ENCODE measurements at places on chromosomes 7 and 10.

- no peak for DNase-seq
Observed at GRCh38 chr10:110793128-110793812, 78.5 kb upstream of the PDCD4 start.

- no peak for DNase-seq
Observed at GRCh38 chr10:78985973-78986818, 82.6 kb upstream of the ZMIZ1 start.

GRCh38 chr7:117667456-117667855 lies 187.6 kb downstream of the CFTR start:
- no peak for DNase-seq

GRCh38 chr7:129055294-129055816 lies 444 bp upstream of the TNPO3 start:
- DNase-seq, result no peak

DNA sequence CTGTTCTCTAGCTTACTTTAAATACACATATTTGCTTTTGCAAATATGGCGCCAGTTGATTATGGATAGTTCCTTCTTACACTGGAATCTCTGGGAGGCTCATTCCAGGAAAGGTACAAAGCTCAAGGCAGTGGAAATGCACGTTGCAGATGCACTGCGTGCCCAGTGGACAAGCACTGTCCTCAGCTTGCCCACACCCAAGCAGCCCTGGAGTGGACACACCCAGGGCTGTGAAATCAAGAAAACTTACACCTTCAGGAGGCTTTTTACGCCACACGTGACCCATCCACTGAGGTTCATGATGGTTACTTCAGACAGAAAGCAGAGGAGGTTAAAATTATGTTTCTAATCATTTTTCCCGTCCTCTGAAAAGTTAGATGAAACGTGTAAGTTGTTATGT lies 248.5 kb downstream of the VTI1A start:
- no peak for DNase-seq

GRCh38 chr10:111142092-111142768 lies 65.4 kb downstream of the ADRA2A start:
- no peak for DNase-seq

DNA sequence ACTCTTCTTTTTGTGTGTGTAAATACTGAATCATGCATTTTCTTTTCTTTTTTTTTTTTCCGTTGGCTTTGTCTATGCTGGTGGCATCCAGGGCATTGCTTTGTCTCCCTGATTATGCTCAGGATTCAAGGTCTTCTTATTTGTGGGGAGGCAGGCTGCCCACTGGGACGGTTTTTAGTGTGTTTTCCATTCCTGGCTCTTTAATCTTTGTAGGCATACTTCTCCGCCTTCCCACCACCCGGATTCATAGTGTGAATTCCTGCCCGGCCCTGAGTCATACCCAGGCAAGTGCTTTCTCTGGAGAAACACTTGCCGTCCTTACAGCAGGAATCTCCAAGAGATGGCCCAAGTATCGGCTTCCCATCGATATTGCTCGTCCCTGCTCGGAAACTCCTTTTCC lies 5.2 kb downstream of the ZNF655 start:
- no peak for DNase-seq

GRCh38 chr10:80590585-80591125 lies 53.0 kb downstream of the SH2D4B start:
- no peak for DNase-seq

- no peak for DNase-seq
Observed at GRCh38 chr7:44216019-44216418, 15.2 kb downstream of the YKT6 start.

DNA sequence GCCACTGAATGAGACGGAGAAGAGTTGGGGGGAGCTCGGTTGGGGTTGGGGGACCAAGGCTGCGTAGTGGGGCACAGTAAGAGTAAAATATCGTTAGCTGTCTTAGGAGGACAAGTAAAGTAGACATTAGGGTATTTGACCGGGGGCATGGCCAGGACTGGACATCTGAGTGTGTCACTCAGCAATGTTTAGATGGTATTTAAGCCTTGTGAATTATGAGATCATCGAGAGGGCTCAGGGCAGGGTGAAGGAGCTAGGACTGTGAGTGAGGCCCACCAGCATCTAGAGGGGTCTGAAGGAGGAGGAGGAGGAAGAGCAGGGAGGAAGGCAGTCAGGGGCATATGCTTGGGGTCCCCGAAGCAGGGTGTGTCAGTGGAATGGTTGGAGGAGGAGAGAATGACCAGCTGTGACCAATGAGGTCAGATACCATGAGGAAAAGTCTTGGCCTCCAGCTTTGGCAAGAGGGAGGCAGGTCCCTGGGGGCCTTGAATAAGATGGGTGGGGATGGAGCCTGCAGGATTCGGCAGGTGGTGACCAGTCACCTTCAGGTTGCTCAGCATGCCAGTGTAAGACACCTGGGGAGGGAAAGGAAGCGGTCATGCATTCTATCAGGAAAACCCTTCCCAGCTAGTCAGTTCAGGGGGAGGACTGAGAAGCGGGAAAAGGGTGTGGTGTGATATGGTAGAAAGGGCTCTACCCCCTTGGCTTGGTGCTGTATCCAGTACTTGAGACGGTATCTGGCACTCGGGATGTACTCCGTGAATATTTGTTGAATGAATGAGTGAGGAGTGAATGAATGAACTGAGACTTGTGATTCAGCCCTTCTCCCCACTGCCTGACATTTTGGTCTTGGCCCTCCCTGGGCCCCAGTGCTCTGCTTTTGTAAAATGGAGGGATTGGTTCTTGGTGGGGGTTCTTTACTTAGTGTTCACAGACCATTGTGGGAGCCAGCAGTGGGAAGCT lies 34.8 kb upstream of the SH2D4B start:
- no peak for DNase-seq

- DNase-seq, result no peak
Observed at GRCh38 chr7:105792488-105793370, 83.7 kb downstream of the ATXN7L1 start.

DNA sequence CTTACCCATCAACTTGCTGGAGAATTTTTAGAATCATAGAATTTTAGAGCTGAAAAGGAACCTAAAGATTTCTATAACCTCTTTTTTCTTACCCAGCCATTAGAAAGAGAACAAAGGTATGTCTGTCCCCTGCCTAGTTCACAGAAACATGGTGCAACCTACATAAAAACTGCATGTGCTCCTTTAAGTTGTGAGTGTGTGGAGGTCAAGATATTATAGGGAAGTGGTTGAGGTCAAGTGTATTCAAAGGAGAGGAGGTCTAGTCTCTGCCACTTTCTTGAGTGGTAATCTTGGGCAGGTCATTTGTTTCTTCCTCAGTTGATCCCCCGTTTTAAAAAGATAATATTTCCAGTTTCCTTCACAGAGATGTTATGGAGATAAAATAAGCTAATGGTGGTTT lies 6.4 kb downstream of the UBTD1 start:
- no peak for DNase-seq

GRCh38 chr7:31892099-31892829 lies 177.9 kb downstream of the PDE1C start:
- DNase-seq, result no peak

GRCh38 chr10:43249151-43249961 lies 17.5 kb downstream of the RASGEF1A start:
- no peak for DNase-seq

DNA sequence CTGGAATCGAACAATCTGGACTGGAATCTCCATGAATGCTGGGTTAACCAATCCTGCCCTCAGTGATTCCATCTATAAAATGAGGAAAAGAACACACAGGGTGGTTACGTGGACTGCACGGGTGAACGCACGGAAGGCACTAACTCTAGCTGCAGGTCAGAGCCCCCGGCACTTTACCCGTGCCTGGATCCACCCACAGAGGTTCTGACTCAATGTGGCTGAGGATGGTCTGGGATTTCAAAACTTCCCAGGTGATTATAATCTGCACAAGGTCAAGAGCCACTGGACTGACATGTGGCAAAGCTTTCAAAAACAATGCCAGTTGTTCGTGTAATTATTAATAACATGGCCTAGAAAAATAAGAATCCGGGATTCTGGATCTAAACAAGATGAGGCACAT lies 29.2 kb downstream of the KIAA1549 start:
- no peak for DNase-seq

DNA sequence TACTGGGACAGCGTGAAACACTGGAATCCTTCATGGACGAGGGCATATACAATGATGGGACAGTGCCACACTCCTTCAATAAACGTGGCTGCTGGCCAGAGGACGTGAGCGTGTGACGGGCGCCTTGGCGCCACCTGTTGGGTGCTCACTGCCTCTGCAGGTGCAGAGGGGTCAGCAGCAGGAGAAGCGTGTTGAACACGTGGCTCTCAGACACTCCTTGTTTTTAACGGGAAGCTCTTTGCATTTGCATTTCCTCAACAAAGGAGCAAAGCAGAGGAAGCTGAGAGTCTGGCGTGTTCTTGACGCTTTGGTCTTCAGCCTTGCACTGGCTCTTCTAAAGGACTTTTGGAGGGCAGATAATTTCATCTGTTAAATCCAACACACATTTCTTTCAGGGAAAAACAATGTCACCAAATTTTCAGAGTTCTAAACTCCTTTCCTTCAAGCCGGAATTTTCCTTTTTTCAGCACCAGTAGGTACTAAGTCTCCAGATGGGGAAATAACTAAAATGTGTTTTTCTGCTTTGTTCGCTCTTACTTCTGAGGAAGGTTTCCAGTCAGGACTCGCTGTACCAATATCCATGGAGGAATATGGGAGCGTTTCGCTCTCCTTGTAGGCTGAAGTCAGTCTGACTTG lies 2.9 kb upstream of the GET4 start:
- DNase-seq, result peak; percentile 31

DNA sequence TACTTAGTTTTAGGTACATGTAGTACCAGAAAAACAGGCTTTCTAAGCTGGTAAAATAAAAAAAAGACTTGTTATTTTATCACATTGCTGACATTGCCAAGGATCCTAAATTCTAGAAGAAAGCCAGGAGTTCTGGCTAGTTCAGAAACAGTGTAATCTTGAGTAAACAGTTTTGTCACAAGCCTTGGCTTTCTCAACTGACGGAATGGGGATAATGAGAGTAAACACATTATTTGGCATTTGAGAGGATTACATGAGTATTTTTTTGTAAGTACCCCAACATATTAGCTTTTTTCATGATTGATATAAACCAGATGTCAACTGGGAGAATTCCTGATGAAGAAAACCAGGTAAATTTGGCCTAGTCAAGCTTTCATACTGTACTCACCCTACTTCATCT lies 269.8 kb downstream of the SORCS1 start:
- DNase-seq, result no peak

- DNase-seq, result no peak
Observed at GRCh38 chr10:86899132-86899531, 58.3 kb downstream of the MMRN2 start.
